NK-92 treated with Interleukin-12 subunit alpha and Interleukin-12 subunit beta, amount 100 ng/mL, for 24 hours (cell line): ENCODE measurements at places on chromosomes 11 and 22.

DNA sequence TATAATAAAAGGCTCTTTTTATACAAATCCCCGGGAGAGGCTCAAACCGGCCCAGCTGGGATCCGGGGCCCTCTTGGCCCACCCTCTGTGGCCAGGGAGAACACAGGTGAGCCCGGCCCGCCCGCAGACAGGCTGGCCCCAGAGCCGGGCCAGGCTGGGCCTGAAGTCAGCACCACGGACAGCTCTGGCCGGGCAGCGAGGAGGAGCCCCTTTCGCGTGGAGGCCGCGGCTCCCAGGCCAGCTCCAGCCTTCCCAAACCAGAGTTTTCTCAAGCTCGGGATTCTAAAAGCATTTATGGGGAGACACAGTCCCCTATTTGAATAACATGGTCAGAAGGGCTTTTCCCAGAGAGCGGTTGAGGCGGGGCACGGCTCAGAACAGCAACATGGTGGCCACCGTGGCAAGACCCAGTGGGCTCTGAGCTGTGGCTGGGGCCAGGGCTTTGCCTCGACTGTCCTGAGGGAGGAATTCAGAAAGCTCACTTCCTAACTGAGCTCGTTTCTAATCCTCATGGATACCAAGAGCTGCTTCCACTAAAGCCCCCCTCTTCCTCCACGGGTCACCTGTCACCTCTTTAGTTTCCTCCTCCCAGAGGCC is 115.4 kb downstream of the BRD1 start:
- no peak for DNase-seq

DNA sequence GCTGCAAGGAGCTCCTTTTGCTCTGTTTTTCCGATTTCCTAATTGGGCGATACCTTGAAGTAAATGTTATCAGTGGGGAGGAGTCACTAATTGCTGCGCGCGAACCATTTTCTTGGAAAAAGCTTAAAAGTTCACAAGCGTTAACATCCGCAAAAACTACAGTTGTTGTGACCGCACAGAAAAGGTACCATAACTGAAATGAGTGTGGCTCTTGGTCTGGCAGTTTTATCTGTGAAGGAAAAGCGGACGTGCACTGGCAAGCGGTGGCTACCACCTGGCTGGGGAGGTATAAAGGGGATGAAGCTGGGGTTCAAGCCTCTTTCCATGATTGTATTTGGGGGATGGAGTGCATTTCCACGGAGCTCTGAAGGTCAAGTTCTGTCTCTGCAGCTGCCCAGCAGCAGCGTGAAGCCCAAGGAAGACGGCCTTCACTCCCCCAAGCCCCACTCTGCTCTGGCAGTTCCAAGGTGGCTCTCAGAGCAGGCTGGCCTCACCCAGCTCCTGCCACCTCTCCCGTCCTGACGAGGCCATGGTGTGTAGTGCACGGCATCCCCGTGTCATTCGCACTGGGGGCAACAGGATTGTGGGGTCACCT is 27.5 kb downstream of the MOV10L1 start:
- DNase-seq = no peak

DNA sequence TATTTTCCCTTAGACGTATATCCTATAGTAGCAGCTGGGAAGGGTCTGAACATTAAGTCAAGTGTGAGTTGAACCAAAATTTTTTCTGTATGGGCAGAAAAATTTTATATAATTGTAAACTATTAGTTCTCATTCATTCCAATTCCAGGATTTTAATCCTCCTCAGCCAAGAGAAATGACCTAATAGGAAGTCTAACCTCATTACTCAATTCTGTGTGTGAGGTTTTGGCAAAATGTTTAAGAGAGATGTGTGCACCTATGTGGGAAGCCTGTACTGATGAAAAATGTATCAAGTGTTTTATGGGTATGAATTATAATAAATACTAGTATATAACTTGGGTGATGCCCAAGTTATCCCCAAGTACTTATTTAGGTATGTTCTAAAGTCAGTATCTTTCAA is 311.6 kb upstream of the PITPNB start:
- DNase-seq = no peak

DNA sequence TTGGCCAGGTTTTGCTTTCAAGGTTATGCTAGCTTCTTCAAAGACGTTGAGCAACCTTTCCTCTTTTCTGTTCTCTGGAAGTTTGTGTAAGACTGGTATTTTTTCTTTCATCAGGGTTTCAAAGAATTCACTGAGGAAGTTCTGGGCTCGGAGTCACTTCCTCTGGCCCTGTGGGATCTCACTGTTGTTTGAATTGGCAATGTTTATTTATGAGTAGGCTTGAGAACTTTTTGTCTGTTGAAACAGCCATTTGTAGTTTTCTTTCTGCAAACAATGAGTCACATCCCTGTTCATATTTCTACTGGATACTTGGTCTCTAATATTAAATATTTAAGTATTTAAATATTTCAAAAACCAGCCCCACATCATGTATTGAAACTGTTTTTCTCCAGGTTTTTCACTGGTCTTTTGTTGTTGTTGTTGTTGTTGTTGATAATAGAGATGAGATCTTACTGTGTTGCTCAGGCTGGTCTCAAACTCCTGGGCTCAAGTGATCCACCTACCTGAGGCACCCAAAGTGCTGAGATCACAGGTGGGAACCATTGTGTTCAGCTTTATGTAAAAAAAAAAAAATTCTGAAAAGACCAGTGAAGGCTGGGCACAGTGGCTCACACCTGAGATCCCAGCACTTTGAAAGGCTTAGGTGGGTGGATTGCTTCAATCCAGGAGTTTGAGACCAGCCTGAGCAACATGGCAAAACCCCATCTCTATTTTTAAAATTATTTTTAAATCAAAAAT is 26.9 kb downstream of the SUSD2 start:
- no peak for DNase-seq

GRCh38 chr11:19316434-19316833 is 75.7 kb upstream of the E2F8 start:
- no peak for DNase-seq

- DNase-seq = no peak
Observed at GRCh38 chr22:38795569-38795968, 1.6 kb upstream of the DNAL4 start.

DNA sequence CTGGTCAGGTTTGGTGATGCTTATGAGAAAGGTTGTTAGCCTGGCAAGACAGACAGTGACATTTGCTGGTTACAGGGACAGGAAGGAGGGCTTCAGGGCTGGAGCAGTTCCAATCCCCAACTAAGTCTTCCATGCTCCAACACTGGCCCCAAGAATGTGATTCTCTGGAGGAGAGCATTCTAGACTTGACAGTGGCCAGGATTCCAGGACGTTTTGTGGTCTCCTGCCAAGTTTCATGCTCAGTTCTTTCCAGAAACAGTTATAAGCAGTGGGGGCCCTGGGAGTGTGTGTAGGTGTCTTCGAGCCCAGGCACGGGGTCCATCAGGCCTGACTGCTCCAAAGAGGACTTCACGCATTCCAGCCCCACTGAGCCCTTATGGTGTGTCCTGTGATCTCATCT is 8.9 kb upstream of the GRK3 start:
- no peak for DNase-seq

- no peak for DNase-seq
Observed at GRCh38 chr11:103648670-103649400, 387.6 kb upstream of the DDI1 start.

DNA sequence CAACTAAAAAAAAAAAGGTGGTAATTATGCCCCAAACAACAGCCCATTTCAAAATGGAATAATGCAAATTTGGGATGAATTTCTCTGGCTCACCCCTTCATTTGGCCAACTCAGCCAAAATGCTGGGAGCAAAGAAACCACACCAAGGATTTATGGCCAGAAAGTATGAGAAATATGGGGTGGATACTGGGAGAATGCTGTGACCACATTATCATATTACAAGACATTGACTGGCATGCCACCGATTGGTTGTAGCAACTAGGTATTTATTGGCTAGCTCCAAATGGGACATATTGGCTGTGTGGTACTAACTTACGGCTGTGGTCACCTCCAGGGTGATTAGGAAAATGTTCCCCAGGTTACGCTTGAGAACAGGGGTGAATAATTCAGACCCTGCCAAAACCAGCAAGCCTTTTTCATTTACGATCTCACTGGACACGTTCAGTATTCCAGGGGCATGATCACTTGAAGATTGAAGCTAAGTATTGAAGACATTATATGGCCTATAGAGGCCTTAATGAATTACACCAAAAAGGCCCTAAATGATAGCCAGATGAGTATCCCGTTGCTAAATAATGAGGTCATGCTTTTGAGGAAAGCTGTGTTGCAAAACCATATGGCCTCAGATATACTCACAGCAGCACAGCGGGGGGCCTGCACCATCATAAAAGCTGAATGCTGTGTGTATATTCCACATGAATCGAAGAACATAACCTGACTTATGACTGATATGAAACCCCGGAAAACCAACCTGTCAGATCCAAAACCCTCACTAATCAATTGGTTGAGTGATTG is 3.8 kb upstream of the FDX1 start:
- DNase-seq = no peak

- DNase-seq = no peak
Observed at GRCh38 chr11:110311783-110312579, 15.6 kb upstream of the RDX start.

DNA sequence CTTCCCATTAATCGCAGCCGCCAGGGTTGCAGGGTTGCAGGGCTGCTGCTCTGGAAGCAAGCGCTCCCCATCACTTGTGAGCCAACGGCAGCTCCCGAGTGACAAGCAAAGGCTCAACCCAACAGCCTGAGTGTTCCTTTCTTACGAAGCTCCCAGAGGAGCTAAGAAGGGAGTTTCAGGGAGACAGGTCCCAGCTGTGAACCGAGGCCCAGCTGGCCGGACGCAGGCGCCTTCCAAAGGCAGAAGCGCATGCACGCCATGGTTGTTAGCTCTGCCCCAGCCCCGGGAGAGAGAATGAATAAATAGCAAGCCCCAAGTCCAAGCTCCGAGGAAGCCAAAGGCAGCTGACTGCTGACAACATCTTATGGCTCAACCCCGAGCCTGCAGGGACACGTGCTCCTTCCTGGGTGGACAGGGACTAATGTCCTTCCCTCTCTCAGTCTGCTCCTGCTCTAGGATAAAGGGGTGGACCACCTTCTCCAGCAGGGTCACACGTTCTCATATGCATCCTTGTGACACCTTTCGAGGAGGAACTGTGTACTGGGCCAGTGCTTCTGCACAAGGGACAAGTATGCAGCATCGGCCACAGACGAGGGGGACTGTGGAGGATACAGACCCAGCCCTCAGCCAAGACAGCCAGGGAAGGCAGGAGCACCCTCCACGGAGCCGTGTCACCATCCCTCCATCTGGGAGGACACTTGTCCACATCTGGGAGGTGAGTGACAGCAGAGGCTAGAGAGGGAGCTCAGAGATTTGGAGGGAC is 29.9 kb downstream of the SHANK2 start:
- no peak for DNase-seq

- no peak for DNase-seq
Observed at GRCh38 chr11:9697766-9698165, 33.9 kb downstream of the SWAP70 start.

GRCh38 chr11:7894251-7894650 is 36.8 kb downstream of the OR10A6 start:
- DNase-seq = no peak

GRCh38 chr11:120906766-120907165 is 117.1 kb upstream of the TBCEL start:
- no peak for DNase-seq

DNA sequence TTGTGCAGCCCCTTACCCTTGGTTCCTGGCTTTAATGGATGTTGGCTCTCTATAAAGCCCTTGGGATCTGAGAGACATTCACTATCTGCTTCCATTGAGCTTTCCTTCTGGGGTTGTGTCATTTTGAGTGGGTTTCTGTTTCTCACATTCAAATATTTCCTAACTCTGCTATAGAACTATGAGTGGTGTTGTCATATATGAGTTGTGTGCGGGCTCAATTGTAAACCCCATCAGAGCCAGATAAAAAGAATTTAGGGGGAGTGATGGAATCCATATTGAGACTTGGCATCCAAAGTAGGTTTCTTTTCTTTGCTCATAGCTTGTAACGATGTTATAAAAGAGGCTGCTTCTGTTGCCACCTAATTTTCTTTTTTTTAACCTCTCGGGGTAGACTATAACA is 41.8 kb upstream of the SPON1 start:
- DNase-seq = no peak

DNA sequence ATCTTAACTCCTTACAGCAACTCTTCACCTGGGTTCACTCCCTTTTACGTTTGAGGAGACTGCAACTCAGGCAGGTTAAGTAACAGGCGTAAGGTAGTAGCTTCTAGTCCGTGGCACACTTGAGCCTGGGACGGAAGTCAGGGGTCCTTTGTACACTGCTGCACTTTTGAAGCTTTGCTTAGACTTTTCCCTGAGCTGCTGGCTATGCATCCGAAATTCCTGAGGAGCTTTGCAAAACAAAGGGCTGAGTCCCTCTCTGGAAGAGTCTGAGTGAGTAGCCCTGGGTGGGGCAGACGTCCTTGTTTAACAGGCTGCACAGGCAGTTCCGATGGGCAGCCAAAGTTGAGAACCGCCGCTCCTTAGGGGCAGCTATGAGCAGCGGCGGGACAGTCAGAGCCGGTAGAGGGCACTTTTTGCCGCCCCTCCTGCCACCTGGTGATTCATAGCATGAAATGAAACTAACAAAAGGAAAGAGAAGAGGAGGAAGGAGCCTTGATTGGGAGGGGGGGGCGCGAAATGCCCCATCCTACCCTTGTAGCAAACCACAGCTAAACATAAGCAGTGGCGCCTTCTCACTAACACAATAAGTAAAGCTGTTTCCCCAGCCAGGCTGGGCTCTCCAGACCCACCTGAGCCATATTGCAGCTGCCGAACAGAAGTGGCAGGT is 1.4 kb downstream of the TMEM109 start:
- peak; percentile 81 for DNase-seq

GRCh38 chr11:18802381-18803257 is 11.0 kb upstream of the PTPN5 start:
- DNase-seq = peak; percentile 25
